ENCODE measurements at places on chromosomes 13 and 19.

GRCh38 chr13:63501702-63502101 lies 2086.1 kb upstream of the PCDH20 start:
- no peak for DNase-seq

- no peak for DNase-seq
These were observed 11.3 kb downstream of the DCAF15 start for GRCh38 chr19:13963603-13964105.

DNA sequence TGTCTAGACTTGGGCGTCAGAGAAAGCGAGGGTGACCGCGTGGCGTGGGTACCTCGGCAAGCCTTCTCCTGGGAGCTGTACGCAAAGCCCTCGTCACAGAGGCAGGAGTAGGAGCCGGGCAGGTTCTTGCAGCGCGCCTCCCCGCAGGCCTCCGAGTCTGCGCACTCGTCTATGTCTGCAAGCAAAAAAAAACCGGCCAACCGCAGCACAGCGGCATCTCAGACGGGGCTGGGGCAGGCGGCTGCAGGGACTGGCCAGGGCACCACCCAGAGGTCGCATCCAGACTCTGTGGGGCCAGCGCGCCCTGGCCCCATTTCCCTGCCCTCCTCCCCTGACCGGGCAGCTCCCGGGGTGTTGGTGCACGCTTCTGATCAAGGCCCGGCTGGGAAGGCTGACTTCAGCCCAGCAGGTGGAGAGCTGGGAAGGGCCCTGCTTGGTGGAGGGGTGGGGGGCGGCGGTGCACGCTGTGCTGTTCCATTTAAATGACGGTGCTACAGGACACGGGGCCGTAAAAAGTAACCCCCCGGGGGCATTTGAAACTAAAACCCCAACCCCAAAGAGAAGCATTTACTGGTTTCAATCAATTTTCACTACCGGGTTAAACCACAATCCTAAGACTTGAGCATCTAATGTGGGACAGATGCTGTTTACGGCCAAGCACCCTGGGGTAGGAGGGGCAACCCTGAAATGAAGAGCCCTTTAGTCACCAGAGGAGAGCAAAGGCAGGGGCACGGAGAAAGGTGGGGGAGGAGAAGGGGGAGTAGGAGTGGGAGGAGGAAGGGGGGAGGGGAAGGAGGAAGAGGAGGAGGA lies 28.2 kb downstream of the GAS6 start:
- peak; percentile 71 for DNase-seq

DNA sequence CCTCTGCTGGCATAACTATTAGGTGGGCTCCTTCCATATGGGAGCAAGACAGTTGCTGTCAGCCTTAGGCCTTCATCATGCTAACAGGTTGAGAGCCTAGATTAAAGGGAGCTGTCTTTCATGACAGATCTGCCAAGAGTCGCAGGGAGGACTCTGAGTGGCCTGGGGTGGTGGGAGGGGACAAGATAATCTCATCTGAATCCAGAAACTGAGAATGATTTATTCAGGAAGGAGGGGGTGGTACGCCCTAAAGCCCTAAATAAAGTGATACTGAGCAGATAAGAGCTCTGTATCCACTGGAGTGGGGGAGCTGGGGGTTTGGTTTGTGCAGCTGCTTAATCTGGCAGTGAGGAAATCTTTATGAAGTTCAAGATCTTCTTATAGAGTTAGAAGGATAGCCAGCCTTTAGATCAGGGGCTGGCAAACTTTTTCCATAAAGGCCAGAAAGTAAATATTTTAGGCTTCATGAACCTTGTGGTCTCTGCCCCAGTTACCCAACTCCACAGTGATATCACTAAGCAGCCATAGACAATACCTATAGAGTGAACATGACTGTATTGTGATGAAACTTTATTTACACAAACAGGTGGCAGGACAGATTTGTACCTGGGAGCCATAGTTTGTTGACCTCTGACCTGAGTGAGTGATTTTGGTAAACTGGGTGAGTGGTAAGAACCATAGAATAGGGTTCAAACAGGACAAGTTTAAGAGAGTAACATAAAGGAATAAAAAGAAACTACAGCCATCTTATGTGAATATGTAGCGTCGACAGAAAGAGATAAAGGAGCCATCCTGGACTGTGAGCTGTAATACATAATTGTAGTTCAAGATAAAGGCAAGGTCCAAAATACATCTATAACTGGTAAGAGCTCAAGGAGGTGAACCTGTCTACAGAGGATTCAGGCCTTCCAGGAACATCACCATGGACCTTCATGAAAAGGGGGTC lies 9.8 kb upstream of the STK24 start:
- no peak for DNase-seq

GRCh38 chr19:5623397-5624017 lies 624 bp downstream of the SAFB start:
- no peak for DNase-seq

GRCh38 chr19:45184115-45184514 lies 5.5 kb downstream of the BLOC1S3 start:
- no peak for DNase-seq

DNA sequence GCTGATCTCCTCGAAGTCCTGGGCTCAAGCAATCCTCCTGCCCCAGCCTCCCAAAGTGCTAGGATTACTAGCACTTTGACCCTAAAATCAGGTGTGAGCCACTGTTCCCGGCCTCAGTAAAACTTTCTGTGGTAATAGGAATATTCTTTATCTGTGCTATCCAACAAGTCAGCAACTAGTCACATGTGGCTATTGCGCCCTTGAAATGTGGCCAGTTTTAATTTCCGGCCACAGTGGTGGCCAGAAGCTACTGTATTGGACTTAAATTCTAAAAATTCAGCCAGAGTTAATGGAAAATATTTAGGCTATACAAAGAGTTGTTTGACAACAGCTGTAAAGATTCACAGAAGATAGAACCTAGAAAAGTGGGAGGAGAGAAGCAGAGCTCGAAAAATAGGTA lies 30.0 kb downstream of the KEAP1 start:
- no peak for DNase-seq

DNA sequence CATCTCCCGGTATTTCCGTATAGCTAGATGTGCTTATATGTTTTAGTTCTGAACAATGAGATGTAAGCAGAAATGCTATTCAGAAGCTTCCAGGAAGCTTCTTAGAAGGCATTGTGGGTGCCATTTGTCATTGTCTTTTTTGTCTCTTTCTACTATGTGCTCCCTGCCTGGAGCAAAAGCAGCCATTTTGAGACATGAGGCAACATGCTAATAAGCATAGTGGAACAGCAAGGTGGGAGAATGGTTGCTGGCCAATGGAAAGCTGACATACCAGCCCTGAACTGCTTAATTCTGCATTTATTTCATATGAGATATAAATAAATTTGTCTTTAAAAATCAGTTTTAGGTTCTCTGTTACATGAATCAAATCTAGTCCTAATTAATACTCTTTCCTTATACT lies 299.7 kb downstream of the LMO7 start:
- DNase-seq: no peak

GRCh38 chr19:1587872-1588271 lies 4.8 kb downstream of the MBD3 start:
- DNase-seq: no peak

GRCh38 chr19:14061081-14061749 lies 661 bp downstream of the PALM3 start:
- DNase-seq: no peak

- DNase-seq: no peak
These were observed 36.4 kb downstream of the RNF6 start for GRCh38 chr13:26185720-26186117.

DNA sequence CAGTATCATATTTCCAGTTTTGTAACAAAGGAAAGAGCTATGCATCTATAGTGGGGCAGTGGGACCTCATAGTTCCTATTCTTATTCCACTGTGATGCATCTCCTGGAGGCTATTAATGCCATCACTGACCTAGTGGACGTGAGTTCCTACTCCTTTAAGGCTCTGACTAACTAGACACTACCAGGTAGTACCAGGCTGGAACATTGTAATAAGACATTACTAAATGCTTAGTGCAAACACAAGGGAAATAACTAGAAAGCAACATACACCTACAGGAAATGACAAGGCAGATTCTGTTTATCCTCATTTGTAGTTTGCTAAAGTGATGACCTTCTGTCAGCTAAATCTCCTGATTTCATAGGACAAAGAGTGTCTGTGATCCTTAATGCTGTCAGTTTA lies 192.5 kb downstream of the POSTN start:
- no peak for DNase-seq

DNA sequence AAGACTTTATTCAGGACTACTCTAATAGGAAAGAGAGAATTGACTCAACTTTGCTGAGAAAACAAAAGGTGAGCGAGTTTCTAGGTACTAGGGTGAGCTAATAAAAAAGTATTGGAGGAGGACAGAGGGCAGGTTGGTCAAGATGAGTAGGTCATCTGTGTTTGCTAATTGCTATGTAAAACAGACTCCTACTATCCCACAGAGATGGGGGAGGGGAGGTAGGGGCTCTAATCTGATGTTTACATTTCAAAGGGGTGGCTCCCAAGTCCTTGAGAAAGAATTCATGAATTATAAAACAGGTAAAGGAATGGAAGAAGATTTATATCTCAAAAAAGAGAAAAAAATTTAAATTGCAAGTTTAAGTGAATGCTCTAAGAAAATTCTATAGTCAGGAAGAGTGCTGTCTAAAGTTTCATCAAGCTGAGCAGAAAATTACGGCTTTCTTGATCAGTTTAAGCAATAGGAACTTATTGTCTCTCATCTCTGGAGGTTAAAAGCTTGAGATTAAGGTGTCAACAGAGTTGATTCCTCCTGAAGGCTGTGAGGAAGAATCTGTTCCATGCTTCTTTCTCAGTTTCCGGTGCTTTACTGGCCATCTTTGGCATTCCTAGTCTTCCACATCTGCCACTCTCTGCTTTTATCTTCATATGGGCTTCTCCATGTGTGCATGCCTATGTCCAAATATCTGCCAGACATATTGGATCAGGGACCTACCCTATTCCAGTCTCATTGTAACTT lies 790.3 kb downstream of the SLITRK5 start:
- no peak for DNase-seq

DNA sequence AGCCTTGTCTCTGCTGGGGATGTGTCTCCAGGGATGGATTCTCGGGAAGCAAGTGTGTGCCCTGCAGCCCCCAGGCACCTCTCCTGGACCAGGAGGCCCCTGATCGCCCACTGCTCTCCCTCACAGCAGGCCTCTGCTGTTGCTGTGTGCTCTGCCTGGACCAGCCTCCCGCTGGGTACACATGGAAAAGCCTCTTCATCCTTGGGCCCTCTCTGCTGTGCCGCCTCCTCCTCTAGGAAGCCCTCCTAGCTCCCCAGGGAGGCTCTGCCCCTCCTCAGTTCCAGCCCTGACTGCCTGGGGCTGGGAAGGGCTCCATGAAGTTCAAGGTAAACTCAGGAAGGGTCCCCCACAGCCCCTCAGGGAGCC lies 12.0 kb downstream of the NDUFA11 start:
- DNase-seq: no peak

GRCh38 chr19:34500656-34501120 lies 19.1 kb downstream of the WTIP start:
- DNase-seq: no peak
